Stimulated activated CD8-positive, alpha-beta memory T cell treated with anti-CD3 and anti-CD28 coated beads, Interleukin-7, amount 100 ng/mL, for 1 hour (primary cell): ENCODE measurements at places on chromosomes 3 and 15.

DNA sequence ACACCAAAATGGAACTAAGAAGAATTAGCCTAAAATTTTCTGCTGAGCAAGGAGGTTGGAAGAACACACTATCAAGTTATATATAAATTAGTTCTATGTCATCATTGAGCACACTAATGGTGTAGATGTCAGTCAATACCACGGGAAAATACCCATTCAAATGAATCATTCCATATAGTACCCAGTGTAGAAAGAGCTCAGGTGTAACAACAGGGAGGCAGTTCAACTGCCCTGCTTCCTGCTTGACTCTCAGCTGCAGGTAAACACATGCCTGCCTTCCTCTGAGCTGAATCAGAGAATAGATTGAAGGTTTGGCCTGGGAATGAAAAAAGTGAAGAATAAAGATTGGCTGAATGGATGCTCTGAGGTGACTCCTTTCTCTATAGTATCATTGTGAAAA, 1088.0 kb downstream of the AGBL1 start:
- no peak for DNase-seq

GRCh38 chr3:74436184-74436583, 178.3 kb downstream of the CNTN3 start:
- DNase-seq, result no peak

- DNase-seq, result no peak
Measured at GRCh38 chr3:157718800-157719199, 215.6 kb upstream of the VEPH1 start.

DNA sequence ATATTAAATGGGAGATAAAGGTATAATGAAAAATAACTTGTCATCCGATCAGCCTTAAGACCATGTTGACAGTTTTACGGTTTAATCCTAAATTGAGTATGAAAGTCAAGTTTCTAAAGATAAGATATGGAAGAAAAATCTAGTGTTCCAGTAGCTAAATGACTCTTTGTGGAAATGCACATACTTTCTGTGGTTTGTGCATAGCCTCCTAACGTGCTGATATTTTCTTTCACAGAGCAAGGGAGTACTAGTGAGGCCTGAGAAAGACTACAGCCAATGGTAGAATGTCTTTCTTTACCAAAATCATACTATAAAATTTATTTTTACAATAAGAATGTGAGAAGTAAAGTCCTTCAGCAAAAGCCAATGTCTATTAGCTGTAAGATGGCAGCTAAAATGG, 430.6 kb upstream of the RGMA start:
- DNase-seq, result no peak

DNA sequence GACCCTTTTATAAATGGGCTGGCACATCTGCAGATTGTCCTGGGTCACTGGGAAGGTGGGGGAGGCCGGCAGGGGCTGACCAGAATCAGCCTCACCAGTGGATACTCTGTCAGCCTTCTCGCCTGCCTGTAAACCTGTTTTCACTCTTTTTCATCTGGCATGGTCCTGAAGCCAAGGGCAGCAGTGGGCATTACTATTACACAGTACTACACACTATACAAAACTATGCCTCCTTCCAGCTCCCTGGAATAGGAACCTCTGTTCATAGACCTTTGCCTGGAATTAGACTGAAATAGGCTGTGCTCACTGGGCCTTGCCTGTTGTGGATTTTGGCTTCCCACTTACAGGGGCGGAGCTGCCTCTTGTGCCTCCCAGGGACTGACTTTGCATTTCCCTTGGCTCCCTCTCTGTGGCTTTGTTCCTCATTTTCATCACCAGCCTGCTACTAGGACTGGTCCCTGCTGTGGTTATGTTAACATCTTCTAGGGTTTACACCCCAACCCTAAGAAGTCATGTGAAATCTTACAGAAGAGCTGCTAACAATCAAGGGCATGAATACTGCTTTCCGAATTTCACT, 120.7 kb downstream of the FNDC3B start:
- no peak for DNase-seq

GRCh38 chr15:84761607-84762131, 13.3 kb downstream of the ZNF592 start:
- DNase-seq, result no peak

DNA sequence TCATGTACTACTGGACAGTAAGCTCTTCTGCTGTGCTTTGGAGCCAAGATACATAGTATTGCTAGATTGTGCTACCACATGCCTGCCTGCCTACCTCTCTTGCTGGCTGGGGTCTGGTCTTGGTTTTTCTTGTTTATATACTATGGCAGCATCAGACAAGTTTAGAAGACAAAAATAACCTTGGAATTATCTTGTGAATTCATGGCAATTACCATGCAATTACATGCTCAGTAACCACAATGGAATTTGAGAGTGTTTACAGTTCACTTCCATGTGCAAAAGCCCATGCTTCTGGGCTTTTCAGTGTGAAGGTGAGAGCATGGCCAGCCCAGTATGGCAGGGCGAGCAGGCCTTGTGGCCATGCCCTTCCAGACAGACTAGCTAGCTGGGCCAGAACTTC, 48.0 kb upstream of the C15orf61 start:
- no peak for DNase-seq

DNA sequence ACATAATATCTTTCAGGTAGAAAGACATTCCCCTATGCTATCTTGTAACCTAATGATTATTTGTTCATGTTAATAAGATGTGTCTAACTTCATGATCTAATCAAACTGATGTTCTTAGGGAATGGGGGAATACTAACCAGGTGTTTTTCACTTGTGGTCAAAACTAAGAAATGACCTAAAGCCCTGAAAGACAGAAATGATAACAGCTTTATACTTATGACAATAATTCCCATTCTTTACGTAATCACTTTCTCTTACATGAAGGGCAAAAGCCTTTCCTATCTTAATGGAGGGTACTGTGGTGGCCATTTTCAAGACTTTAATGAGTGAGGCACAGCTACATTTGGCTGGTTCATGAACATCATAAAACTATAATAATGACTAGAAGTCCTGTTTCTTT, 33.9 kb upstream of the MEIS2 start:
- DNase-seq, result no peak

DNA sequence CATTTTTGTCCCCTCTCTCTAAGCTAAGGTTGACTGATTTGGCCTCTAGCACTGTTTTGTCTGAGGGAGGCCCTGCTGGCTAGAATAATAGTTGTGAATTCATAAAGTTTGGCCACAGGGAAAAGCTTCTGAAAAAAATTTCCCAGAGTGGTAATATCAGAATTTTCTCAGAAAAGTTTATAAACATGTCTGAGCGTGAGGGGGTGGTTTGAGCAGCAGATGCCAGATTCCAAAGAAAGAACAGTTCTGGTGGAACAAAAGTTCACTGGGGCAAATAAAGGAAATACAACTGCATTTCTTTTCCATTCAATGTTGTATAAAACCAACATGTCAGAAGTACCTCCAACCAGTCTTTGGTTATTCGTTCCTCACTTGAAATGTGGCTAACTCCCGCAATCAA, 61.2 kb downstream of the CLDN1 start:
- no peak for DNase-seq
